ENCODE measurements at places on chromosomes 4 and X.

DNA sequence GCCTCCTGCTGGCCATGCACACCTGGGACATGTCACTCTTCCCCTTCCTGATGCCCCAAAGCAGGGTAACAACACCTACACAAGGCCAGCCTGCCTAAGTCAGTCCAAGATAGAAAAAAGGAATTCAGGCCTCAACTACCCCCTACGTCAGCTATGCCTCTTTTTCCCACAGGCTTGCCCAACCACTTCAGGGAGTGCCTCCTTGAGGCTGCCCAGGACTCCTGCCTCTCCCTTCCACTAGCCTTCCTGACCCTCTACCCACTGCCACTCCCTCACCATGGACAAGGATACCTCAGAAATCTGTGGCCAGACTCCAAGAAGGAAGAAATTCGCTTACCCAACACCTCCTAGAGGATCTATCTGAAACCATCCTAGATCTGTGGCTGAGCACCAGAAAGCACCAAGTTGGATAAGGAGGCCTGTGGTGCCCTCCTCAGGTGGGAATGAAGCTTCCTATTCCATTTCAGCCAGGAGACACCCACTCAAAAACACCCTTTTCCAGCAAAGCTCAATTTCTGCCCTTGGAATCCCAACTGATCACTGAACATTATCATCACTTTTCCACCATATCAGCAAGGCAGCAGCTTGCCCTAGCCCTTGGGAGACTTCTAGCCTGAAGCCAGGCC, 1.8 kb downstream of the KDM5C start:
- DNase-seq: peak; percentile 3

DNA sequence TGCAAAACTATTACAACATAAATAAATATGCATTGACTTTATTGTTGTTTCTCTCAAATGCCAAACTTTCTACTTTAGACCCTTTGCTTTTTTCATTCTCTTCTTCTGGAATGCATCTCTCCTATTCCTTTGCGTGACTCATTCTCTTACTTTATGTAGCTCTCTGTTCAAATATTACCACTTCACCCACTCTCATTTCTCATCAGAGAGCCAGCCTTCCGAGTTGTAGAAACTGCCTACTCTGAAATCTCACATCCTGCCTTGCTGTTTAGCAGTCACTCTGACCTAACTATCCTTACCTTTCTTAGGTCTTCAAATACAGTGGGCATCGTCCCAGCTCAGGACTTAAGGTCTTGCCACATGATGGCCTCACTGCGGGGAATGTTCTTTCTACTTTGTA, 143.5 kb downstream of the GALNTL6 start:
- no peak for DNase-seq

DNA sequence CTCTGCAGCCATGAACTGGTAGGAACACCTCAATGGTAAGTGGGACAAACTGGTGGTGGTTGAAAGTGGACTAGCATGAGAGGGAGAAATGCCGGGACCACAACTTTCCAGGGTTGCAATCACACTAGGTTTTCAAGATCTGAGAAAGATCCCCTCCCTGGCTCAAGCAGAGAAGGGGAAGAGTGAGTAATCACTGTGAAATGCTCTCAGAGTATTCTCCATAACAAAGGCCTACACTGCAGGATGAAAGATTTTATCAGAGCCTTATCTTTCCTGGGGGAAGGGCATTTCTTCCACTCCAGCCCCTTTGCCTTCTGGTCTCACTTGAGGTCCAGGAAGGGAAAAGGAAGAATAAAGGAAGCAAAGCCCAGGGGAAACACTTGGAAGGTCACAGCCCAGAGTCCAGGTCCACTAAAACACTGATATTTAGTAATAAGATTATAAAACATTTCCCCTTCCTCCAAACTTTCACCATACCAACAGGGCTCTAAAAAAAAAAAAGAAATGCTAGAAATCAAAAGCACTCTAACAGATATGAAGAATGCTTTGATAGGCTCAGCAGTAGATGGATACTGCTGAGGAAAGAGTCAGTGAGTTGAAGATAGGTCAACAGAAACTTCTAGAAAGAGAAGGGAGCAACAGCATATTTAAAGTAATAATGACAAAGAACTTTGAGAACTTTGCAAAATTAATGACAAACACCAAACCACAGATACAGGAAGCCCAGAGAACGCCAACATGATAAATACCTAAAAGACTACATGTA, 95.9 kb downstream of the WDFY3 start:
- DNase-seq: peak; percentile 67

- DNase-seq: no peak
Observed at GRCh38 chrX:52380993-52381392, 12.2 kb downstream of the XAGE2 start.

GRCh38 chrX:153821066-153821465, 9.3 kb downstream of the PDZD4 start:
- no peak for DNase-seq

GRCh38 chrX:12327836-12328235, 189.6 kb downstream of the FRMPD4 start:
- DNase-seq: no peak

DNA sequence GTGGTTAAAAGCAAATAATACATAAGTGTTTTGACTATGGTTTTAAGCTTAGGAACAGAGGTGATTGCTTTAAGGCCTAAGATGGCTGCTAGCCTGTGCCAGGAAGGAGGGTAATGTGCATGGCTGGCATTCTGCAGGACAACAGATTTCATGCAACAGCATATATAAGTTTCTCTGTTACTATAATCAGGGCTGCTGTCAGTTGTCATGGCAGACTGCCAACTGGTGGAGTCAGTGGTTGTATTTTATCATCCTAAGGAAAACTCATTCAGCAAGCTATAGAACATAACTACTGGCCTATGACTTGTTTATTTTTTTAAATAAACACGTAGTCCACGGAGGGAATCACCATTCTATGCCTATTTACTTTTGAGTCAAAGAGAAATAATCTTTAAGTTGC, 77.7 kb upstream of the DCAF8L1 start:
- no peak for DNase-seq

DNA sequence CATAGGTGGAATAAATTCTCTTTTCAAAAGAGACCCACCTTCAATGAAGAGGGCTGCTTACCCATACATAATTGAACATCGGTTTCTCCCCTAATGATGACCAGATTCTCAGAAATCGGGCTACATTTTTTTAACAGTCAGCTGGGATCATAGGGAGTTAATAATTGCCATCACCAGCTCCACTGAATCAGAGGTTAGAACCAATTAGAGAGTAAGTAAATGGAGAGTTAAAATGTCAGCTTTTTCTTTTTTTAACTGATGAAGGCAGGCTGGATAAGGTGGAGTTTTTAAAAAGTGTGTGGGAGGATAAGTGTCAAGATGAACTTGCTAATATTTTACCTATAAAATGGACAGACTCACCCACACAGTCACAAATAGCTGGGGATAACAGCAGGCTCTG, 584.5 kb upstream of the NR3C2 start:
- no peak for DNase-seq

- no peak for DNase-seq
Observed at GRCh38 chr4:7813674-7814073, 126.0 kb downstream of the AFAP1 start.

- DNase-seq: no peak
Observed at GRCh38 chr4:153258750-153259149, 54.5 kb downstream of the TRIM2 start.
